ENCODE measurements at places on chromosomes 6 and 20.

GRCh38 chr6:40222354-40222753 lies 288.1 kb upstream of the MOCS1 start:
- DNase-seq: no peak

DNA sequence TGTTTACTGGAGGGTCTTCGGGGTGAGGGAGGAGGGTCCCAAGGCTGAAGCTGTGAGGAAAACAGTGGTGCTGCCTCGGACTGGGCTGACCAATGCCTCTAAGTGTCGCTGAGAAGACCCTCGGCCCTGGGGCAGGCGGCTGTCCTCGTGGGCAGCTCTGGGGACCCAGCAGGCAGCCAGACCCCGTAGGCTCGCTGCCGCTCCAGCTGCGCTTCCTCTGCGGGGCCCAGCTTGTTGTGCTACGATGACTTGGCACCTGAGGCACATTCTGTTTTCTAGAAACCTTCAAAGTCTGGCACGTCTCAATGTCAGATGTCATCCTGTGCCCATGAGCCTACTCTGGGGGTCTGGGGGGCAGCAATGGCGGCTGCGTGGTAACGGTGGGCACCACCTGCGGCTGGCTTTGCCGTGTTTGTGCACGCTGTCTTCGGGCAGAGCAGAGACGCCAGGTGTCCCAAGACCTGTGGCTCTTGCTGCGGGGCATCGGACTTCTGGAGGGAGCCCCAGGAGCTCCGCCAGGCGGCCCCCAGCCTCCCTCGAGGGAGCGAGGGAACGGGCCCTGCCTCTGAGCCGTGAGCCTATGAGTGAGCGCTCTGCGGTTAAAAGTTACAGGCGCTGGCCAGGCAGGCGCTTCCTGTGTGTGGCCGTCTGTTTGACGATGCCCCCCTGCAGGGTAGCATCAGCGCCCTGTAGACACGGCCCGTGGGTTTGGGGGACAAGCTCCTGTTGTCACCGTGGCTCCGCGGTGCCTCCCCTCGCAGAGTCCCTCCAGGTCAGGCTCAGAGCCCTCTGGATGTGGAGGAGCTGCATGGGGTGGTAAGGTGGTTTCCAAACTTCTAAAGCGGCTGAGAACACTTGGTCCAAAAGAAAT lies 6.8 kb downstream of the SLC17A9 start:
- DNase-seq: no peak

DNA sequence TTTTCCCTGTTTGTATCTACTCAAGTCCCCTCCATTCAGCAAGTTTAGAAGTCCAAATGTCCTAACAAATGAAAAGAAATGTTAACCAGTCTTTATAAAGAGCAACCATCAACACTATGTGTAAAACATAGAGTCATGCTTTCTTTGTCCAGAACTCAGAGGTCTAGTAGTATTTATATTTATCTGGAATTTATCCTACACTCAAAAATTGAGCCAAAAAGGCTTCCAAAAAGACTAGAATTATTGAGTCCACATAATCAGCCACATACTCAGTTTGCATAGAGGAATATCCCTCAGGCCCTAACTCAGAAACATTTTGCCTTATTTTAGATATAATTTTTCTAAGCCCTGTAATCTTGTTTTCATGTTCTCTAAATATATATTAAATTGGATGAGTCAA lies 455.0 kb downstream of the COL12A1 start:
- no peak for DNase-seq

DNA sequence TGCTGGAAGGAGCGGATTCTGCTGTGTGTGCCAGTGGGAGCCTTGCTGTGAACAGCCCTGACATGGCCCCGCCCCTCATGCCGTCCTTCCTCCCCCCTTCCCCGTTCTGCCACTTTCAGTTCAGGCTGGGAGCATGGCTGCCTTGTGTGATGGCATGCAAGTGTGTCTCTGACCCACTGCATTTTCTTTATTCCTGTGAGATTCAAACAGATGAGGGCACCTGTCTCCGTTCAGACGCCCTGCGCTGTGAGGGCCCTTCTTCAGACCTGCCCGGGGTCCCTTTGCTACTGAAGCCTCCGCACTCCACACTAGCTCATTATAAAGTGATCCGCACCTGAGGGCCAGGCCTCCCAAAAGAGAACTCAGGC lies 88.3 kb downstream of the TAF4 start:
- DNase-seq: no peak

- DNase-seq: peak; percentile 52
These were observed 3.2 kb downstream of the MARCKS start for GRCh38 chr6:113860181-113860955.
